ENCODE measurements at places on chromosomes 4 and X.

DNA sequence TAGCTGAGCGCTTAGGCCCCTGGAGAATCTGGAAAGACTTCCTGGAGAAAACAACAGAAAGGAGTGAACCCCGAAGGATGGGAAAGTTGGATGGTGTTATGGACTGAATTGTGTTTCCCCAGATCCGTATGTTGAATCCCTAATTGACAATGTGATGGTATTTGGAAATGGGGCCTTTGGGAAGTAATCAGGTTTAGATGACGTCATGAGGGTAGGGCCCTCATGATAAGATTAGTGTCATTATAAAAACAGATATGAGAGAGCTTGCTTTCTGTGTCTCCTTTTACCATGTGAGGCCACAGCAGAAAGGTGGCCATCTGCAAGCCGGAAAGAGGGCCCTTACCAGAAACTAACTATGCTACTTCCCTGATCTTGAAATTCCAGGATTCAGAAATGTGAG lies 159.5 kb downstream of the QDPR start:
- no peak for DNase-seq

DNA sequence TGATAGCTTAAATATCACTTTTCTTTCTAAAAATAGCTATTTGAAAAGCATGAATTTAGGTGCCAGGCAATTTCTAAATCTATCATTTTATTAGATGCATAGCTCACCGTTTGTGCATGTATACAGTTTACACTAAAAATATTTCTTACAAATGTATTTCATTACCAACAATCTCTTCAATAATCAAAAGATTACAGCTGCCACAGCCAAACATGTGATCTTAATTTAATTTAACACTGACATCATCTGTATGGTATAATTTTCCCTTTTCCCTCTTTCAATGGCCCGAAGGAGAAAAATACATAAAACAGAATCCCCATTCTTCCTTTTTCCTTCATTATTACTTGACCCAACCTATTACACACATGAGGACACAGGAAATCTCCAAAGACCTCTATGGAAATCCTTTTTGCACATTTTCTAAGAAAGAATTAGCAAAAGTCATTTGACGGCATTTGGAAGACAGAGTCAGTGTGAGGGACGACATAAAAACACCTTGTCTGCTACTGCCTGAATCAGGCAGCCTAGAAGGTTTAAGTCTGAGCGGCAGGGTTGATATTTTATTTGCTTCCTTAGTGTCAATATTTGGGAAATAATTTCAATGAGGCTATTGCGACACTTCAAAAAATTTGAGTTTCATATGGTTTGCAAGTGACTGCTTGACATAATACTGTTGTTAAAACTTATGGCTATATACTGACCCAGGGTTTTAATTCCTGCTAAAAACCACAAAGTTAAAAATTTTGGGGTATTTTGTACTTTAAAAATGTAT lies 111.2 kb downstream of the TTC29 start:
- DNase-seq = no peak

DNA sequence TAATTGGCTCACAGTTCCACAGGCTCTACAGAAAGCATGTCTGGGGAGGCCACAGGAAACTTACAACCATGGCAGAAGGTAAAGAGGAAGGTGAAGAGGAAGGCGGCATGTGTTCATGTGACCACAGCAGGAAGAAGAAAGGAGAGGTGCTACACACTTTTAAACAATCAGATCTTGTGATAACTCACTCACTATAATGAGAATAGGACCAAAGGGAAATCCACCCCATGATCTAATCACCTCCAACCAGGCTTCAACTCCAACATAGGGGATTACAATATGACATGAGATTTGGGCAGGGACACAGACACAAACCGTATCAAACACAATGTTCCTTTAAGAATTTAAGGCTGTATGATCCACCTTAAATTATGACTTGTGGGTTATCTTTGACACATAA lies 10.5 kb upstream of the PGM2 start:
- DNase-seq = no peak

GRCh38 chrX:120668357-120668756 lies 38.5 kb upstream of the C1GALT1C1 start:
- no peak for DNase-seq

- no peak for DNase-seq
These were observed 304.9 kb upstream of the KLF3 start for GRCh38 chr4:38359113-38359512.

- DNase-seq = peak; percentile 26
These were observed 48.0 kb downstream of the MAGEA9 start for GRCh38 chrX:149829751-149830191.

DNA sequence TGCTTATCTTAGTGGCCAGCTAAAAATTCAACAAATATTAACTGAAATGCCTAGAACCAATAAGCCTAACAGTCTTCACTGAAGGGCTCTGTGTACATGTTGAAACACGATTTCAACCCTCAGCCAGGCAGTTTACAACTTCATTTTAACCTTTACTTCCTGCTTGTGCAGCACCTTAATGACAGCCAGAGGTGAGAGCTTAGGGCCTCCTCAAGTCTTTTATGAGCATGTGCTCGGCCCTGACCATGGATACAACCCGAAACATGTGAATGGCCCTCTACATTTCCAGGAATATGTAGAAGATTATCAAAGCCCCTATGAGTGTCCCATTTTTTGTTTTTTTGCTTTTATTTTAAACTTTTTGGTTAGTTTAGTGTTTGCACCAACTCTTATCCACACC lies 88.3 kb downstream of the MSN start:
- no peak for DNase-seq

- no peak for DNase-seq
These were observed at the start of gene DGKQ for GRCh38 chr4:973431-974397. Gene DGKQ (minus strand): TSS chr4:973569. CDS start chr4:973482, 87 bp downstream.

DNA sequence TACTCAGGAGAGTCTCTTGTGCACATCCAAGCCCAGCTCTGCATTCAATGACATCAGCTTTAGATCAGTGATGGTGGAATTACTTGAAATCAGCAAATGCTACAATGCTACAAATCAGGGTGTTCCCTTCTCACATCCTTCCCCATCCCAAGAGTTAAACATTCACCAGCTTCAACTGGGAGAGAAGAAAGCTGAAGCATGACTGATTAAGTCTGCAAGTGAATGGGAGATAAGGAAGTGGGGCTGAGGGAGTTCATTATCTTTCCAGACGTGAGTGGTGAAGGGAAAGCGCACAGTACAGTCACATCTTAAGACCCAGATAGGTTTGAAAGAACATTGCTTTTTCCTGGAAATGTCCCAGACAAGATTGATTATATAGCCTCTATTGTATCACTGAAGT lies 26.2 kb upstream of the MAP9 start:
- no peak for DNase-seq

- DNase-seq = no peak
These were observed 608 bp downstream of the RAPGEF2 start for GRCh38 chr4:159103384-159103990.

DNA sequence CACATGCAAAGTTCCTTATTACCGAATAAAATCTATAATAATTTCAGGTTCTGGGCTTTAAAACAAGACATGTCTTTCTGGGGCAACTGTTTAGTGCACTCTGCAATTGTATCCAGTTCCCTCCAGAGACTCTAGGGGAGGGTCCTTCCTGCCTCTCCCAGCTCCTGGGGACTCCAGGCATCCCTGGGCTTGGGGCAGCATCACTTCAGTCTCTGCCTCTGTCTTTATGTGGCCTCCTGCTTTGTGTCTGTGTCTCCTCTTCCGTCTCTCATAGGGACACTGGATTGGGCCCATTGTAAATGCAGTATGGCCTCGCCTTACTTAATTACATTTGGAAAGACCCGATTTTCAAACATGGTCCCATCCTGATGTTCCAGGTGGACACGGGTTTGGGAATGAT lies 10.9 kb upstream of the ASMTL start:
- DNase-seq = no peak

GRCh38 chrX:30005813-30006212 lies 209.6 kb upstream of the MAGEB2 start:
- no peak for DNase-seq

- no peak for DNase-seq
These were observed 483.5 kb downstream of the ARAP2 start for GRCh38 chr4:35760807-35761206.

DNA sequence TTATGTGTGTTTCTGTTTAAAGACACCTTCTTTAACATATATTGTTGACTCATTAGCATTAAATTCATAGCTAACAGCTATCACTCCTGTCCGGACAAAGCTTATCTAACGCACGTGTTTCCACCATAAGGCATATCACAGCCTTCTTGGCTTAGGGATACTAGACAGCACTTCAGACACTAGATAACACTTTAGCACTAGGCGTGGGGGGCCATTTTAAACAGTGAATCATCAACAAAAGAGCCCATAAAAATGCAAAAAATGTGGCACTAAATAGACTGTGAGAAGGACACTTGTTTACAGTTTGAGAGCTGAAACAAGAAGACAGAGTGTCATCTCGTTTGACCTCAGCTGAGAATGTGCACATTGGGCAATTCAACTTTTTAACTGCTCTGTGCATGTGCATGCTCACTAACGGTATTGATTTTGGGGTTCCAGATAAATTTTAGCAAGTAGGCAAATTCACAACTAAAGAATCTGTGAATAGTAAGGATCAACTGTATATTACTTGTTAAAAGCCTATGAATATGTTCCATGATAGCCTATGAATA lies 58.9 kb upstream of the RAI2 start:
- DNase-seq = no peak

- no peak for DNase-seq
These were observed 2.9 kb downstream of the GNRHR start for GRCh38 chr4:67751260-67751659.

DNA sequence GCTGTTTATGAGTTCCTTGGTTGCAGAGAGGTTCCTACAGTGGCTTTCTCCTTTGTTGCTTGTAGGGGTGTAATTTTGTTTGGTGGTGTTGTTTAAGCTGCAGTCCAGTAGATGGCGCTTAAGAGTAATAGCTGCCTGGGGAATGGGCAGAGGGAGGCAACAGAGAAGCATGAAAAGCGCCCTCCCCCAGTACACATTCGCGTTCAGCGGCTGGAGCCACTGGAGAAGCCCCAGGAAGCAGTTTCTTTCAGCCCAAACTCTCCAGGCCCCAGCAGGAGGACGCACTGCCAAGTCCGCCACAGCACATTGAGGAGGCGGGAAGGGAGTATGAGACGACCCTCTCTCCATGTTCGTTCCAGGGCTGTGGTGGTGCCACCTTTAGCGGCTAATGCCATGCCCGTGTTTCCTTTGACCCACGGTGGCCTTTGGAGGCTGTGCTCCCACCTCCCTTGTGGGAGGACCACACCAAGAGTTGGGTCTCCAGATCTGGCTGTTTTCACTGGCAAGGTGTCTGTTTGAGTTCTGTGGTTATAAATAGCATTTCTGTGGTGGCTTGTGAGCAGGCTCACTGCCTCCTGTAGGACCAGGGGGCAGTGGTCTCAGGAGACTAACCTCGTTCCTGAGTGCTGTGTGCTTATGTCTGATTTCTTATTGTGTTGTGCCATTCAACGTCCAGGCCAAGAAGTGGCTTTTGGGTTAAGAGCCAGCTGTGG lies 252.3 kb downstream of the ARHGAP10 start:
- no peak for DNase-seq

DNA sequence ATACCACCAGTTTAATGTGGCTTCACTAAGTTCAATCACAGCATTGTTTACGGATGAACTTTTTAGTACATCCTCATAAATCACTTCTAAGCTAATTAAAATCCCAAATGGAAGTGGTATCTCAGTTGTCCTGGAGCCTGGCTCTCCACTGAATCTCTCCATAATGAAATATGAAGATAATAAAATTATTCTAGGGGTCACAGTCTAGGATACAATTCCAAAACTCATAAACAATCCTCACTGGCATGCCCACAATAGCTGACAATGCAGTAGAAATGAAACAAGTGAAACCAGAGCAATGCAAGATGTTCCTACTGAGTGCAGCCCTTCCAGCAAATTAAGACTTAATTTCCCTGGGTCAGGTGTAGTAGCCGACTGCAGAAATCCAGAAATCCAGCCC lies 47.3 kb upstream of the FAM9B start:
- no peak for DNase-seq

DNA sequence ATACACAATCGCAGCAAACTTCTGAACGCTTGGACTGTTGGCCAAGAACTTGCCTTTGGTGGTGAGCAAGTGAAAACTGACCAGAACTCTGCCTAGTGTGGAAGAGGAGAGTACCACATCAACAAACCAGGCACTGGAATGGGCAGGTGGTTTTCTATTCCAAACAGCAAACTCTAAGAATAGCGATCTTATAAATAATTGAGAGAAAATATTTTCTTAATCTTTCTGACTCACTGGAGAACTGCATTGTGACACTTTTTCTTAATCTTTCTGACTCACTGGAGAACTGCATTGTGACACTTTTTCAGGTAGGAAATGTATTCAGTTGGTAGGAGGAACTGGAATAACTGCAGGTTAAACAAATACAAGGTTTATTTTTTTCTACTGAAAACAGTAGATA lies 57.0 kb upstream of the SORBS2 start:
- DNase-seq = no peak

DNA sequence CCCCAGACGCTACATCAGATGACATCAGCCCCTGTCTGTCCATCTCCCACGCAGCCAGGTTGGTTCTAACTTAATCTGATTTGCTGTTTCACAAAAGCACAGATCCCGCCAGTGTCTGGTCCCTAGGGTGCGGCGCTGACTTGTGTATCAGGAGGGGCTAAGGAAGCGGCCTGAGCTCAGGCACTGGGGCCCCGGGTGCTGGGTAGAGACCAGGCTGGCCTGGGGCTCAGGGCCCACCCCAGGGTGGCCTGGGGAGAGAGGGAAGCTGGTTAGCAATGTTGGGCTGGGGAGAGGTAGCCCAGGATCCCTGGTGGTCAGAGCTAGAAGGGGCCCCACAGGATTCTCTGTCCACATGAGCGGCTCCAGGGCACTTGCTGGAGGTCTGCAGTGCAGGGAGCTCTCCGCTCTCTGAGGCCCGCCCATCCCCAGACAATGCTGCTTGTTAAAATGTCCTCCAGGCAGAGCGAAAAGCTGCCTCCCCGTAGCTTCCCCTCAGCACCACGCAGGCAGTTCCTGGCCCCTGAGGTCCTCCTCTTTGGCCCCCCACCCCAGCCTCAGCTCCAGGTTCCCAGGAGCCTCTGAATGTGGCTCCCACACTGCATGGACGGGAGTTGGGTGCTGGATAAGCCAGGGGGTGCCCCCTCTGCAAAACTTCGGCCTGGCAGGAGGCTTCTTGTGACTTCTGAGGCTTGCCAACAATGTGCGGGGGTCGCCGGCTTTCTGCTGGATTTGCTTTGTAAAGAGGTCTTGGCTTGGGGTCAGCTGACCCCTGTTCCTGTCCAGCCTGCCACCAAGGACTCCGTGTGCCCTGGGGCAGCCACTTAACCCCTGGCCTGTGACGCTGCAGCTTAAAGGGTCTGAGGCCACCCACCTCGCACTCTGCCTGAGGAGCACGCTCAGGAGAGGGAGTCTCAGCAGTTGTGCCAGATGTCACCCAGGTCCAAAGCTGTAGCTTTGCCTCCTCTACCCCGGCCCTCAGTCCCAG lies 112.9 kb downstream of the CPZ start:
- DNase-seq = no peak

GRCh38 chrX:54089191-54089590 lies 44.9 kb upstream of the PHF8 start:
- DNase-seq = no peak

GRCh38 chr4:129167640-129168260 lies 71.8 kb downstream of the C4orf33 start:
- no peak for DNase-seq

- peak; percentile 83 for DNase-seq
These were observed 236.7 kb downstream of the FRAS1 start for GRCh38 chr4:78293821-78294301.
